Stimulated activated CD4-positive, alpha-beta T cell treated with anti-CD3 and anti-CD28 coated beads, Interleukin-2, amount 100 ng/mL, for 24 hours (primary cell): ENCODE measurements at places on chromosomes 1 and 21.
A peak's percentile ranks its signal among the peaks of the same experiment; 100 is the strongest.

GRCh38 chr1:36217670-36218069, 6.6 kb upstream of the THRAP3 start:
- no peak for DNase-seq

DNA sequence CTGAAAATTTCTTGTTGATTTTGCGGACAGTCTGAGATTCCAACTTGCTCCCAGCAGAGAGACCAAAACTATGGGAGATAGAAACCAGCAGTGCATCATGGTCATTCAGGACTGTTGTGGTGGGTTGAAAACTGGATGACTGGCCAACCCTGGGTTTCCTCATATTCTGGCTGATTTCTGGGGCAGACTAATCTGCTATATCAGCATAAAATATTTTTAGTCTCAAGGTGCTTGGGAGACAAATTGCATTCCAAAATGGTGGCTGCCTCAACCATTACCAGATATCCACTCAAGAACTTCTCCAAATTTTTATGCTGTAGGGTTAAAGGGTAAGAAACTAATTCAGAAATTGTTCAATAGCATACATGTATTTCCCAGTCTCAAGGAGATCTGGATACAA, 434.0 kb downstream of the BRINP3 start:
- no peak for DNase-seq

GRCh38 chr1:45612941-45613579, 10.8 kb downstream of the CCDC17 start:
- no peak for DNase-seq

- DNase-seq, result no peak
Measured at GRCh38 chr1:235734335-235734734, 84.8 kb upstream of the GNG4 start.

DNA sequence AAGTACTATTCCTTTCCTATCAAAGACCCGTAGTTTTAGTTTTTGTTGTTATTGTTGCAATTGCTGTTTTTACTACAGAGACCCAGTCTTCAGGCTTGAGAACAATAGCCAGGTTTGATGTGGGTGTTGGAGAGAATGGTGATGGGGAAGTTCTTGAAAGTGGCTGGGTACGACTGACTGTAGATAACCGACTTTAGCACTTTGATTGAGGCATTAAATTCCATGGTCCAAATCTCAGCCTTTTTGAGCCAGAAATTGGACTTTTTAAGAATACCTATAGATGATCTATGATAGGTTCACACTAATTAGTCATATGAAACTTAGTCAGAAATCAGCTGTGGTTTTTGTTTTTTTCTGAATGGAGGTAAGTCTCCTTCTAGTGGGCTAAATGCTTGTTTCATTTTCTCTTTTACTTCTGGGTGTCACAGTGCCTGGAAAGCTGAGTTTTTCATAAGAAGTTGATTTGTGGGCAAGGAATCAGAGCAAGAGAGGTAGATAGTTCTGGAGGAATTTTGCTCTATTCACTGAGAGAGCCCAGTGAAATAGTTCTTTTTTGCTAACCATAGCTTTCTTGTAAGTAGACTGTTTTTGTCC, 2.8 kb downstream of the PPIH start:
- no peak for DNase-seq

DNA sequence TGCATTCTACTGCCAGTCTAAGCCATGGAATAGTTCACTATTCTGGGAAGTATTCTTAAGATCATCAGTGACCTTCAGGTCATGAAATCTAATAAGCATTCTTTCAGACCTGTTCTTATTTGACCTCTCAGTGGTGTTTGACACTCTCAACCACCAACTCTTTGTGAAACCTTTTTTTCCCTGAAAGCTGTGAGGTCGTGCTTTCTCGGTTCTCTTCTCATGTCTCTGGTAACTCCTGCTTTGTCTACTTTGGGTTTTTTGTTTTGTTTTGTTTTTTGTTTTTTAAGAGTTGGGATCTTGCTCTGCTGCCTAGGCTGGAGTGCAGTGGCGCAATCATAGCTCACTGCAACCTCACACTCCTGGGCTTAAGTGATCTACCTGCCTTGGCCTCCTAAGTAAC, 56.3 kb downstream of the POU2F1 start:
- no peak for DNase-seq

DNA sequence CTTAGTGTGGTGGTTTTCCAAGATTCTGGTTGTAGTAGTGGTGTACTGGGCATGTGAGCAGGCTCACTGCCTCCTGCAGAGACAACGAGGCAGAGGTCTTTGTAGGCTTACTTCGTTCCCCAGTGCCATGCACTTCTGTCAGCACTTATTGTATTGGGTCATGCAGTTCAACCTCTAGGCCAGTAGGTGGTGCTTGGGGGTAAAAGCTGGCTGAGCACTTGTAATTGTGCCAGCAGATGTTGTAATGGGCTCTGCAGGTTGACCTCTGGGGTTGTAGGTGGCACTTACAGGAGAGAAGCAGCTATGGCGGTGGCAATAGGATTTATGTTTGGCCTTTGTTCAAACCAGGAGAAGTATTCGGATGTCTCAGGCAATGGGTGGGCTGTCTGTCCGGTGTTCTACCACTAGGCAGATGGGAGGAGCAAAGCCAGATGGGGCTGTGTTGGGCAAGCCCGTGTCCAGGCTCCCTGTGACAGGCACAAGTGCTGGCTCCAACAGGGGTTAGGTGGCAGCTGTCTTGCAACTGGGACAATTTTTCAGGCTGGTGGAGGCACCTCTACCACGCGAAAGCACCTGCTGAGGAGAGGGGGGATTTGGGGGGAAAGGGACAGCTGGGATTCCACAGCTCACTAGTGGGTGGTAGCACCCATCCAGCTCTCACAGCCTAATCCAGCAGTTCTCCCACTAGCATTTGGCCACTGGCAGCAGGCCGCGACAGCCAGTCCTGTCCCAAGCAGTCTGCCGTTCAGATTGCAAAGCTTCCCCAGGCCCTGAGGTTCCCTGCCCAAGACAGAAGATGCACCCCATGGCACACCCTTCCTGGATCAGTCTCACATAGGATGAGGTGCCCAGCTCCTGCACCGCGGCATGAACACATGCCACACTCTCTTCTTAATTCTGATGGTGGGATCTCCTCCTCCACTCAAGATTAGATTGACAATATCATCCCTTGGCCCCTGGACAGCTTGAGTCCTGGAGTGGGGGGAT, 274.5 kb downstream of the CTH start:
- DNase-seq, result peak; percentile 45

- no peak for DNase-seq
Measured at GRCh38 chr1:59635097-59635496, 179.7 kb upstream of the HOOK1 start.

DNA sequence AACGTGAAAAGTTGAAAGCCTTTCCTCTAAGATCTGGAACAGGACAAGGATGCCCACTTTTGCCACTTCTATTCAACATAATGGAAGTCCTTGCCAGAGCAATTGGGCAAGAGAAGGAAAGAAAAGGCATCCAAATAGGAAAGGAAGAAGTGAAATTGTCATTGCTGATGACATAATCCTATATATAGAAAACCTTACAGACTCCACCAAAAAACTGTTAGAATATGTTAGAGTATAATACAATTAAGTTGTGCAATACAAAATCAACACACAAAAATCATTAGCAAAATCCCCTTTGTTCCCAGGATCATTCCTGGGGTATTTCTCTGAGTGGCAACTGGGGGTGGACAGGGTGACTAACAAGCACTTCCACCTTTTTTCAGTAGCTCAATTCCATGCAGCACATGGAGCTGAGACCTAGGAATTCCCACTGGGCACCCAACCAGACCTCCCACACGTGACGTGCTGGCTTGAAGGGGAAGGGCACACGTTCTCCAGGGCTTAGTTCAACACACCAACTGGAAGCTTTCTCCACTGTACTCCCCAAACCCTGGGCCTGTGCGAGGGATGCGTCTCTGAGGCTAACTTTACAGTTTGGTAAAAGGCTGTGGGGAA, 9.6 kb downstream of the STUM start:
- no peak for DNase-seq

- no peak for DNase-seq
Measured at GRCh38 chr1:91171898-91172297, 150.1 kb upstream of the ZNF644 start.

DNA sequence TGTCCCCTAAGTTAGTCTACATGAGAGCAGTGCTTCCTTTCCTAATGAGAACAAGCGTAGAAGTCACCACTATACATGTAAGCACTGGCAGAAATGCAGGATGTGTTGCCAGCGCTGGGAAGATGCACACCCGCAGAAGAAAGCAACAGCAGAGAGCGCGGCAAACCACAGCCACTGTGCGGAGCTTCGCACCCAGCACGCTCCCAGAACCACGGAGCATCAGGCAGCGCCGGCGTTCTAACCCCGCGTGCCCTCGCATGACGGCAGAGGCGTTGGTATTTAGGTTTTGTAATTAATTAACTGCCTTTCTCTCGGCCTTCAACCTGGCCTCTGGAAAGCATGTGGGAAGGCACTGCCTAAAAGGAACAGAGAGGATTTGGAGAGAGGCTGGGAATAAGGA, 69.1 kb downstream of the OLIG1 start:
- no peak for DNase-seq

DNA sequence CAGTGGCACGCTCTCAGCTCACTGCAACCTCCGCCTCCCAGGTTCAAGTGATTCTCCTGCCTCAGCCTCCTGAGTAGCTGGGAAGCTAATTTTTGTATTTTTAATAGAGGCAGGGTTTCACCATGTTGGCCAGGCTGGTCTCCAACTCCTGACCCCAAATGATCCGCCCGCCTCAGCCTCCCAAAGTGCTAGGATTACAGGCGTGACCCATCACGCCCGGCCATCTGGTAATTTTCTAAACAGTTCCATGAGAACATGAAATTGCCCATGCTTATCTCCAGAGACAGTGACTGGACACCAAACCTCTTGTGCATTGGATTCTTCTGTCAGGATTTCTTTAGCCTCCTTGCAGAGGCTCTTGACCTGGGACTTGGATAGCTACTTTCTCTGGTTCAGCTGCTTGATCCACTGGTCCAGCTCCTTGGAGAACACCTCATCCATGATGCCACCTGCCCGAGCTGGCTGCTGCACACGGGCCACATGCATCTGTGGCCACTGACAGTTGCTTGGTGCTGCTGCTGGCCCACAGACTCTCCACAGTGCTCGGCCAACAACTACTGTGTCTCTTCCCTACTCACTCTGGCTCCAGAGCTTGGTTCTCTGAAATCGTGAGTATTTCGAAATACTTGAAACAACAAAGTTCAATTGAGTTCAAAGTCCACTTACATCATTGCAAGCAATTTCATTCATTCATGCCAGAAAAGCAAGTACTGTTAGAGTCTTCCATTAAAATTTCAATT, 40.0 kb upstream of the CTPS1 start:
- no peak for DNase-seq

DNA sequence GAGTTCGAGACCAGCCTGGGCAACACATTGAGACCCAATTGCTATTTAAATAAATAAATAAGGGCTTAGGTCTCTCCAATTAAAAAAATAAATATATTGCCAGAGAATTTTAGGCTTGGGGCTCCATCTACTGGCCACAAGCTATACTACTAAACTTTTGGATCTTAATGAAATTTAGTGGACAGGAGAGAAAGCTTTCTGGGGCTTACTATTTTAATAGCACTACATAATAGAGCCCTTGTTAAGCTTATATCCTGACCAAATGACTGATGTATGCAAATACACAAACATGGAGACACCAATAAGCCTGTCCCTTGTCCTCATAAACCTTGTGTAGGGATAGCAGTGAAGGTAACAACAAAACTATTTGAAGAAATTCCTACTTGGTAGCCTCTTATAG, 18.4 kb downstream of the CCT3 start:
- DNase-seq, result no peak

- no peak for DNase-seq
Measured at GRCh38 chr1:103256490-103256889, 148.2 kb upstream of the COL11A1 start.

DNA sequence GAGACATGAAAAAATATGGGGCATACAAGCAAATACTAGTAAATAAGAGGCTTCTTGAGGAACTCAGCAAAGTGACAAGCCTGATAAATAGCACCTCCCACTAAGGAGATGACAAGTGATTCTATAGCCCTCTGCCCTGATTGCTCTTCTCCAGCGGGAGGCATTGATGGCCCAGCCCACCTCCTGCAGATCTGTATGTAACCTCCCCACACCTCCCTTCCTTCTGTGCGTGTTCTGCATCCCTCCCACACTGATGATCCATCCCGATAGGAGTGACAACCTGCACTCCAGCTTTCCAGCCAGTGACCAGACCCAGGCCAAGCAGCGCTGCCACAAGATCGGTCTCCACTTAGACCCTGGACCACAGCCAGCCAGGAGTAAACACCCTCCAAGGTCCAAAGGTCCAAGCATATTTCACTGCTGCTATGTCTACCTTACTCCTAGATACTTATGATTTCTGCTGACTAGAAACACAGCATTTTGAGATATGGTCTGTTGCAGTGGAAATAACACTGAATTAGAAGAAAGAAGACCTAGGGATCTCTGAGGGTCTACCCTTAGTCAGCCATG, 176.1 kb downstream of the BRINP2 start:
- no peak for DNase-seq

DNA sequence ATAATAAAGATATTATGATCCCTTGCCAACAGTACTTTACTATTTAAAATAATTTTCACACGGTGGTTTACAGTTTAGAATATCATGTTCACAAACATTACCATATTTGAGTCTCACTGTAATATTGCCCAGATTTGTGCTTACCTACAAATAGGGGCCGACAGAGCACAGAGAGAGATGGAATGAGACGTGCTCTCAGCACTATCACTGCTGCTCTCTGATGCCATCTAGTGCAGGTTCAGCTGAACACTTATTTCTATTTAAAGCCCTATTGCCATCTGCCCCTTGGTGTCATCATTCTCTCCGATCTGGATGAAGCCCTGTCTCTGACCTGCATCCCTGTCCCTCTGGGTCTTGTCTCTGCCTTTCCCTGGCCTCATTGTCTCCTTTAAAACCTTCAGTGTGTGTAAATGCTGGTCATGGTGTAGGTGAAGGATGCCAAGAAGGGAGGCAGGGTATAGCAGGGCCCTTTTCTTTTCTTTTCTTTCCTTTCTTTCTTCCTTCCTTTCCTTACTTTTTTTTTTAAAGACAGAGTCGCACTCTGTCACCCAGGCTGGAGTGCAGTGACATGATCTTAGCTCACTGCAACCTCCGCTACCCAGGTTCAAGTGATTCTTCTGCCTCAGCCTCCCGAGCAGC, 6.9 kb upstream of the GPATCH4 start:
- peak; percentile 65 for DNase-seq

- DNase-seq, result no peak
Measured at GRCh38 chr1:66078412-66078811, 285.7 kb downstream of the PDE4B start.

DNA sequence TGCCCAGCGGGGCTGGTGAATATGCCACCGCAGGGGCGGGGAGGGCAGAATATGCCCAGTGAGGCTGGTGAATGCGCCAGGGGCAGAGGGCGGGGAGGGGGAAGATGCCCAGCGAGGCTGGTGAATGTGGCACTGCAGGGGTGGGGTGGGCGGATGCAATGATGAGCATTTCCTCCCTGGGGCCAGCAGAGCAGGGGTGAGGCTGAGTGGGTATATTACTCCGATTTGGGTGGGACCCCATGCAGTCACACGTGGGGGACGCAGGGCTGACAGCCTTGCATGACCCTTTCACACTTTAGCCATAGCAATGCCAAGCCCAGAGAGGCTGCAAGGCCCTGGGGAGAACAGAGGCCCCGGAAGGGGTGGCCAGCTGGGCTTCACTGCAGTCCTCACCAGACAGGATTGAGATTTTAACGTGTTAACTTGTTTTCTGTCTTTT, 9.3 kb upstream of the SLX9 start:
- peak; percentile 63 for DNase-seq

GRCh38 chr1:150528196-150528595, 12.6 kb downstream of the FALEC start:
- no peak for DNase-seq
